ENCODE measurements at places on chromosomes 1 and 21. TPM values are rescaled to one million over a fixed set of nuclear protein-coding genes. Genes with fewer than 3 reads are reported as not detected.

DNA sequence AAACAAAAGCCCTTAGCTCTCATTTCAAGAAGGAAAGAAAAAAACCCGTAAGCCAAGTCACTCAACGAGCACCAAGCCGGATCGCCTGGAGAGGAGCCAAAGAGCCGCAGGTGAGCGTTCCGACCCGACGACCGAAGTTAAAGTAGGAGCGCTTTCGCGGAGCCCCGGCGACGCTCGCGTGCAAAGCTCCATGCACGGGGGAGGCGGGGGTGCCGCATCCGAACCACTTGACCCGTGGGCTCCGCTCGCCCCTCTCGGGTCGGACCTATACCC lies 382 bp downstream of the GPBP1L1 start:
- peak; percentile 84 for DNase-seq

DNA sequence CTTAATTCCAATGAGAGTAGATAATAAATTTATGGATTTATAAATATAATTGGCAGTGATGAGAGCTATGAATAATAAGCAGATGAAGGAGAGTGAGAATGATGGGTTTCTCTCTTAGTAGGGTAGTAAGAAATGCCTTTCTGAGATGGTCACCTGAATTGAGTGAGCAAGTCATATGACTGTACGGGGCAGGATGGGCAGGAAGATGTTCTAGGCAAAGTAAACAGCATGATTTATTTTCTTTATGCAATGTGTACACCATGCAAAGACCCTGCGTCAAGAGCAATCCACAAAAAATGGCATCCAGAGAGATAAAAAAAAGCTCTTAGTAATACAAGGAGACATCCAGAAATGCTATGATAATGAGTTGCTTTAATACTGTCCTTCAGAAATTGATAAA lies 409.9 kb downstream of the HLX start:
- no peak for DNase-seq

- no peak for DNase-seq
Measured at GRCh38 chr1:183735069-183735860, 69.7 kb upstream of the RGL1 start.

- DNase-seq = no peak
Measured at GRCh38 chr1:117500584-117500983, 105.3 kb upstream of the TENT5C start.

DNA sequence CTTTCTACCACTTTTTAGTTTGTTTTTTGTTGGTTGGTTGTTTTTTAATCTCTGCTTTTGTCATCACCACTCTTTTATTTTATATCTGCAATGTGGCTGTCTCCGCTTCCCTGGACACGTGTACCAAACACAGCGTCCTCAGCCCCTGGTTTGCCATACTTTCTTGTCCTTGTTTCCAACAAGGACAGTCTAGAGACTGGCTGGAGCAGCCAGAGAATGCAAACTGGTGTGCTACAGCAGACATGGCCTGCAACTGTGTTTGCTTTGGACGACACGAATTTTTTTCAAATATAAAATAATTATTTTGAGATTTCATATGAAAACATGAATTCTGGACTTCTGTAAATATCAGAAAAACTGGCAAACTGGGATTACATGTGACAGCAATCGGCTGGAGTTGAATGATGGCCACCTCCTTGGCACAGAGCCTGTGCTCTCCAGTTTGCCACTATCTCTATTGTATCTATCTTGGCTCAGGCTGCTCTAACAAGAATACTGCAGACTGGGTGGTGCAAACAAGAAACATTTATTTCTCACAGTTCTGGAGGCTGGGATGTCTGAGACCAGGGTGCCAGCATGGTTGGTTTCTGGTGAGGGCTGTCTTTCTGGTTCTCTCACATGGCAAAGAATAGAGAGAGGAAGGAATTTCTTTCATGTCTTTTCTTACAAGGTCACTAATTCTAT lies 34.6 kb upstream of the POU2F1 start:
- DNase-seq = no peak

DNA sequence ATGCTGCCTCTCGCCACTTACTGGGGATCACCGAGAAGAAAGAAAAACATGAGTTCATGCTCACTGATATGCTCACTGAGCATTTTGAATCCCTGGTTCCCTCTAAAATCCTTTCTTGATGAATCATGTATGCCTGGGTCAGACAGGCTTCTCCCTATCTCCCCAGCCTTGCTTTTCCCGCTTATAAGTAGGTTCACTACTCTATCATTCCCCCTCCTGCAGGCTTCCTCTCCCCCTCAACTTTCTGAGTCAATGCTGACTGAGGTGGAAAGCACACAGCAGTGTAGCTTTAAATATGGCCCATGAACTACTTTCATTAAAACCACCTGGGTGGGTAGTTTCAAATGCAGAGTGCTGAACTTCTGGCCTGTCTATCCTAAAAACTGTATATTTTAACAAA lies 41.7 kb downstream of the FMO4 start:
- DNase-seq = no peak

DNA sequence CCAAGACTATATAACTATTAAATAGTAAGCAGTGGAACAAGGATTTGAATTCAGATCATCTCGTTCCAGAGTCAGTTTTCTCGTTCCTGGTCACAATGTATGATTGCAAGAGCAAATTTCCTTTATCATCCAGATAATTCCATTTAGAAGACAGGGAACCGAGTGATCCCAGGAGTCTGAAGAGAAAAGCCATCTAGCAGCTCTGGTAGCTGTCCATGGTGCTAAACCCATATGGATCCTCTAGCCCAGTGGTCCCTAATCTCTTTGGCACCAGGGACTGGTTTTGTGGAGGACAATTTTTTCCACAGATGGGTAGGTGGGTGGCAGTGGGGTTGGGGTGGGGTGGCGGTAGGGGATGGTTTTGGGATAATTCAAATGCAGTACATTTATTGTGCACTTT lies 229.4 kb downstream of the PTPRU start:
- no peak for DNase-seq

GRCh38 chr1:153735090-153735420 lies 7.2 kb downstream of the INTS3 start:
- no peak for DNase-seq

DNA sequence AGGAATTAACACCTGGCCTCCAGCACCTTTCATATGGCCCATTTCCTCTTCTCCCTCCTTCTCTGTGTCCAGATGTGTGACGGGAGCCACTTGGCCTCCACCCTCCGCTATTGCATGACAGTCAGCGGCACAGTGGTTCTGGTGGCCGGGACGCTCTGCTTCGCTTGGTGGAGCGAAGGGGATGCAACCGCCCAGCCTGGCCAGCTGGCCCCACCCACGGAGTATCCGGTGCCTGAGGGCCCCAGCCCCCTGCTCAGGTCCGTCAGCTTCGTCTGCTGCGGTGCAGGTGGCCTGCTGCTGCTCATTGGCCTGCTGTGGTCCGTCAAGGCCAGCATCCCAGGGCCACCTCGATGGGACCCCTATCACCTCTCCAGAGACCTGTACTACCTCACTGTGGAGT lies 5.6 kb downstream of the TMEM61 start:
- DNase-seq = peak; percentile 71

- no peak for DNase-seq
Measured at GRCh38 chr1:77065693-77066342, 153.4 kb downstream of the PIGK start.

- no peak for DNase-seq
Measured at GRCh38 chr1:157195521-157196244, 57.5 kb upstream of the ETV3 start.

DNA sequence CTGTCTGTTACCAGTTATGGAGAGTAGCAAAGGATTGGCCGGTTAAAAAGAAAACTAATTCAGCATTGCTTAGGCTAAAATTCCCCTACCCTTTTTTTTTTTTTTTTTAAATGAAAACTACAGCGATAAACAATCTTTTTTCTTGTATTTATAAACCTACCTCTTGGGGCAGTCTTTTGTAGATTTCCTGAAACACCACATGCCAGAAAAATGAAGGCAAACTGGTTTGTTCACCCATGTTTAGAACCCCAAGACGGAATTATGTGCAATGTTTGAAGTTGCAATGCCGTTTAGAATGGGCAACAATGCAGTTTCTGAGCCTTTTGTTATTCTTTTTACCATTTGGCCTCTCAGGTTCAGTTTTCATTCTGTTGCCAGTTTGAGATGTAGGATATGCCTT lies 59.1 kb downstream of the PRDM2 start:
- DNase-seq = no peak

DNA sequence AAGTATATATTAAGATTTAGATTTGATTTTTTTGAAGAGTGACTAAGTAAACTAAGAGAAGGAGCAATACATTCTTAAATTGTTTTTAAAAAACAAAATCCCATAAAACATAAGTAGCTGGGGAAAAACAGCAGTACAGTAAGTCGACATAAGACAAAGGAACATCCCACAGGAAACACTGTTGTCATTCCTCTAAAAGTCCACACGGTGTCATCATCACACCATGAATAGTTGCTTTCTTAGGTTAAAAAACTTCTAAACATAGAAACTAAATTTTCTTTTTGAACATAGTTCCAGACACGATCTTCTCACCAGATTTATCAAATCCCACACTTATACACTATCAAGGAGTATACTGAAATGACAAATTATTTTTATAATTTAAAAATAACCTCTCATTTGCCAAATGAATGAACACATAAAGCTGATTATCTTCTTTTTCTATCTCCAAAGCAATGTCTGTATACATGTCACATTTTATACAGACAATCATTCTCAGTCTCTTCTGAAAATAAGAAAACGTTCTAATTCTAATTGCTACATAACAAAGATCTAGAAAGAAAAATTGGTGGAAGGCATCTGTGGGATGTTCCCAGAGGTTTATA lies 15.8 kb downstream of the ODF2L start:
- no peak for DNase-seq

- DNase-seq = no peak
Measured at GRCh38 chr1:232728507-232729263, 76.5 kb upstream of the MAP10 start.

NTMT2 gene
- 2.0 TPM for total RNA-seq

MRAP gene
- not detected for total RNA-seq

HES4 gene
- 56.5 TPM for total RNA-seq

QSOX1 gene
- total RNA-seq = 106 TPM

Measured in cardiac septum (tissue), 1 donor.